ENCODE measurements at places on chromosomes 16 and 17. TPM values are rescaled to one million over a fixed set of nuclear protein-coding genes. Genes with fewer than 3 reads are reported as not detected.

DNA sequence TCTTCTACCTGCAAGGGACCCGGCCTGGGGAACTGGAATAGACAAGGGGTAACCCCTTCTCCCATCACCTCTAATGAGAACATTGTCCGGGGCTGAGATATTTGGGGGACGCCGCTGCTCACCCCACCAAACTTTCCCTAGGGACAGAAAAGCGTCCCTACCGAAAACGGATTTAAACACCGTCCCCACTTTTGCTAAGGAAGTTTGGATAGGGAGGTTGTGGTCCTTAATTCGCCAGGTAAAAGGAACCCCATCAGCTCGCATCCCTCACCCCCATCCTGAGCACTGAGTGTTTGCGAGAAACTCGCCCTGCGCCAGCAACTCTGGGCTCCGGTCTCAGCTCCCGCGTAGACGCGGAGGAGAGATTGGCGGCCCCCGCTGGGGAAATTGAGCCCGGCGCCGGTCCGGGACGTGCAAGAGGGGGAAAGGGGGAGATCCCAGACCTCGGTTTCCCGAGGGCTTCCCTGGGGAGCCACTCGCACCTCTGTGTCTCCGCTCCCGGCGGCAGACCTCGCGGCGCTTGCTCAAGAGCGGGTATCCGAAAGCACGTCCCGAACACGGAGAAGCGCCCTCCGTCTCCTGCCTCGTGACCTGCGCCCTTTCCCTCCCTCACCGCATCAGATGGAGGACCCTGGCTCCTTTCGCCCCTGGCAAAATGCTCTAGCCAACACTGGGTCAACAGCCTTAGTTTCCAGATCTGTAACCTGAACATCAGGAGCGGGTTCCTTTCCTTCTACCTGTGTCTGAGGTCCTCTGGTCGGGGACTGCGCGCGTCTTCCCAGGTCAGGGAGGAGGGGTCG, 3.1 kb upstream of the SOX9 start:
- H3K4me1 ChIP-seq = peaks cover 13% of the 10 kb centered on the region
- no peaks in the 10 kb centered on the region for H3K36me3 ChIP-seq
- no peaks in the 10 kb centered on the region for H3K27me3 ChIP-seq
- H3K4me3 ChIP-seq = no peak overlapping the region
- H3K27ac ChIP-seq = peak overlapping the region; percentile 81

DNA sequence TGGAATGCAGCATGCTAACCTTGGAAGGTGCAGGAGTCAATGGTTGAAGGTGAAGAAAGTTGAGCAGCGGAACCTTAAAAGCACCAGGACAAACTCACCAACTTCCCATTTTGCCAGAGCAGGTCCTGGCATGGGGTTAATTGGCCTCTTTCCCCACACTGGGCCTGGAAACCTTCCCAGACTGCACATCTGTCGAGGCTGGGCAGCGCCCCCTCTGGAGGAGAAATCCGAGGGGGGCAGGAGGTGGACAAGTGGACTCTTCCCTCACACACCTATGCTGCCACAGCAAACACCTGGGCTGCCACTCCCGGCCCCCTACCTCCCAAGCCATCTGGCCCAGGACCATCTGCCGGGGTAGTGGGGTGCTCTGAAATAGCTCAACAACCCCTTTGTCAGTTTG, 232.4 kb downstream of the CBLN1 start:
- no peak for DNase-seq
- no peaks in the 10 kb centered on the region for H3K4me1 ChIP-seq
- H3K4me3 ChIP-seq = no peak overlapping the region
- no peaks in the 10 kb centered on the region for H3K36me3 ChIP-seq

GRCh38 chr17:70006159-70006558, 68.9 kb upstream of the KCNJ16 start:
- no peak for DNase-seq
- peaks cover 4% of the 10 kb centered on the region for H3K4me1 ChIP-seq
- no peak overlapping the region for H3K27ac ChIP-seq
- no peaks in the 10 kb centered on the region for H3K36me3 ChIP-seq

DNA sequence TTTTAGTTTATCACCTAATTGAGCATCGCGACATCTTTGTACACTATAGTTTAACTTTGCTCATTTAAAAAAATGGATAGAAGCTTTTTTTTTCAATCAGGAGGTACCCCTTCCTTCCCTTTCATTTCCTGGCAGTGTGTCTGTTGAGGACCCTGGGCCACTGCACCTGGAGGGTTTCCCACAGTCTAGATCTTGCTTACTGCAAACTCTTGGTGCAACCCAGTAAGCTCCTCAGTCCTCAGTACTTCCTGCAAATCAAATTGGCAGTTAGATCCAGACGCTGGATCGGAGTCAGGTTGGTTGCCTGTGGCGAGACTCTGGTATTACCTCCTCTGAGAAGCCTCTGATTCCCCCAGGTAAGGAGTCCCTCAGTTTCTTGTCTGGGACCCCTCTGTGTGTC, 162.0 kb downstream of the RAB11FIP4 start:
- no peak overlapping the region for H3K4me3 ChIP-seq
- no peaks in the 10 kb centered on the region for H3K36me3 ChIP-seq
- DNase-seq = no peak

- peaks cover 47% of the 10 kb centered on the region for H3K4me1 ChIP-seq
- H3K36me3 ChIP-seq = no peaks in the 10 kb centered on the region
- H3K27me3 ChIP-seq = no peaks in the 10 kb centered on the region
- DNase-seq = no peak
Observed at GRCh38 chr16:14070555-14070876, 603 bp upstream of the MRTFB start.

DNA sequence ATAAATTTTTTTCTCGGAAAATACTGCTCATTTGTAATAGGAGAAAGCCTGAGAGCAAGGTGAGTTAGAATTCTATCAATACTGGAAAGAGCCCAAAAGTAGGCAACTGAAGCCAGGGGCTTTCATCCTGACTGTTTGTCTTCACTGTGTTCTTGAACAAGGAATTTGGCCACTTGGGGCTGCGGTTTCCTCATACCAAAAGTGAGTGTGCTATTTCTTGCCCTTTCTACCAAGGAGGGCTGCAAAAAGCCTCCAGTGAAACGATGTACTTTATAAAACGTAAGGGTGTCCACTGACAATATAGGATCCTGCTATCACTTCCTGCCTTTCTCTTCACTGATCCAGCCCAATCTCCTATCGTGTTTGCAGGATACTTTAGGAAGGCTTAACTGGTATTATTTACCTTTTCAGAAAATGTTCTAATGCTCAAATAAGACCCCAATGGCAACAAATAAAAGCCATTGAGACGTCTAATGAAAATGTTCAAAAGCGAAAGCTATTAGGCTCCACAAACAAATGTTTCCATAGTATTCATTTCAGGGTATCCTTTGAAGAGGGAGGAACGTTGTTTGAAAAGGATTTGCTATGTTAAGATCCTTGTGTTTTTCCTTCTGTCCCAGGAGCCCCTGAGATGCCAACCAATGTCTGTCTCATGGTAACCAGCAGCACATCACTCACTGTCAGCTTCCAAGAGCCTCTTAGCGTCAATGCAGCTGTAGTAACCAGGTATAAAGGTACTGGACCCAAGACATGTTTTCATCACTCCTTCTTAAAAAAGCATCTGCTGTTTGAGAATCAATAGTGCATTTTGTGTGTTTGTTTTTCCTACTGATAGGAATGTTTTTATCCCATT, 219.3 kb upstream of the NOG start:
- H3K27ac ChIP-seq = no peak overlapping the region
- H3K27me3 ChIP-seq = no peaks in the 10 kb centered on the region
- H3K36me3 ChIP-seq = no peaks in the 10 kb centered on the region
- no peaks in the 10 kb centered on the region for H3K4me1 ChIP-seq
- H3K4me3 ChIP-seq = no peak overlapping the region
- no peak for DNase-seq

Gene NPIPA5
- total RNA-seq = 13.2 TPM

Gene TBC1D3
- not detected for total RNA-seq

Gene HOXB9
- not detected for total RNA-seq

Gene FBXL16
- 2.3 TPM for total RNA-seq

Gene DRG2
- 17.8 TPM for total RNA-seq

Gene MPP2
- total RNA-seq = 1.6 TPM

Gene LRRC37B
- total RNA-seq = 11.4 TPM
